DMS153 (cell line): ENCODE measurements at places on chromosomes 2 and 18.

DNA sequence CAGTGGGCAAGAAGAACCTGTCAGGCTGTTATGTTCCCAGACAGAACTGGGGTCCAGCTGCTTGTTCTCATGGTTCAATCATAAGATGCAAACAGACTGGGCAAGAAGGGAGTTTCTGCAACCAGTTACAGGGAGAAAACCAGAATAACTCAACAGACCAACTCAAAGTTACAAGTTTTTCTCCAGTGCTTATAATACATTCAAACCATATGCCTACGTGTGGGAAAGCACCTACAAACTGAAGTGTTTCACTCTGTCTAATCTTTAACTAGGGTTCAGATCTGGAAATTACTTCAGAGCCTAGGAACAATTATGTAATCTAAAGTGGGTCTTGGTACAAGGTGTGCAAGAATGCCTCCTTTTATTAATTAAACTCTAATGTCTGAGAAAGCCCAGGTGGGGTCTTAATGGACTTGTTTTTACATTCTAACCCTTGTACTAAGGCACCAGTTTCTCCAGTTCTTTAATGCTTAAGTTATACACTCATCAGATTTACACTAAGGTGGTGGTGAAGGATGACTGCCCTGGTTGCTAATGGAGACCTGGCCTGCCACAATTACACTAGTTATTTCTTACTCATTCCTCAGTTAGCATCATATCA lies 951.9 kb downstream of the TSN start:
- DNase-seq, result no peak

- no peak for DNase-seq
Observed at GRCh38 chr2:177393203-177393755, 706 bp downstream of the AGPS start.

DNA sequence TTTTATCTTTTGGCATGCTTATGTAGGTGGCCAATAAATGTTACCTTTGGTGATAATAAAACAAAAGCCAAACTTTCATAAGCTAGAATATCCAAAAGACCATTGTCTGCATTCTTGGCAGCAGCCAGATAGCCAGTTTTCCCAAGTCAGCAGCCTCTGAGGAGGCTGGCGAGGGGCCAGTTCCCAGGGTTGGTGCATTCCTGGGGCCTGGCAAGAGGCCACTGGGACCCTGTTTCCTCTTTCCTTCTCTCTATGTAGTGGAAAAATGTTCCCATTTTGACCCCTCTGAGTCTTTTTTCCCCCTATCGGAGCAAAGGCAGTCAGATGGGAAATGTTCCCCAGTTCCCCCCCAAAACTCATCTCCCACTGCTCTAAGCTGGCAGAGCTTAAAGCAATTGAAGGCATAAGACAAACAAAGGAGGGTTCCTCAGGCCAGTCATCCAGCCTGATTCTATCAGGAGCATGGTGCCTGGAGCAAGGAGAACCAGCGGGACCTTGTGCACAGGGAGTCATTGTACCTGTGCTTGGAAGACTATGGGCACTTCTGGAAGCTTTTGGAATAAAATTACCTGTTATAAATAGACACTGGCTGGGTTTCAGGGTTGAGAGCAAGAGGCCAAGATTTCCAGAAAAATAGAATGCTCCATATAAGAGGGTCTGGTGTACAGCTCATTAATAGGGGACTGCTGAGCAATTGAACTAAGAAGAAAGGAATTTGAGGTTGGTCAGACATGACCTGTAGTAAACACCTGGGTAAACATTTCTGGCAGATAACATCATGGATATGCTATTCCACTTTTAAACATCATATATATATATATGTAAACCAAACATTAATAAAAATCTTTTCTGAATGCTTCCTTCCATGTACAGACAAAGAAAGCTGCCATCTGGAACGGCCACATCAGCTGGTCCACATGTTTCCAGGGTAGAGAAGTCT lies 63.4 kb downstream of the NCKAP5 start:
- DNase-seq, result no peak

DNA sequence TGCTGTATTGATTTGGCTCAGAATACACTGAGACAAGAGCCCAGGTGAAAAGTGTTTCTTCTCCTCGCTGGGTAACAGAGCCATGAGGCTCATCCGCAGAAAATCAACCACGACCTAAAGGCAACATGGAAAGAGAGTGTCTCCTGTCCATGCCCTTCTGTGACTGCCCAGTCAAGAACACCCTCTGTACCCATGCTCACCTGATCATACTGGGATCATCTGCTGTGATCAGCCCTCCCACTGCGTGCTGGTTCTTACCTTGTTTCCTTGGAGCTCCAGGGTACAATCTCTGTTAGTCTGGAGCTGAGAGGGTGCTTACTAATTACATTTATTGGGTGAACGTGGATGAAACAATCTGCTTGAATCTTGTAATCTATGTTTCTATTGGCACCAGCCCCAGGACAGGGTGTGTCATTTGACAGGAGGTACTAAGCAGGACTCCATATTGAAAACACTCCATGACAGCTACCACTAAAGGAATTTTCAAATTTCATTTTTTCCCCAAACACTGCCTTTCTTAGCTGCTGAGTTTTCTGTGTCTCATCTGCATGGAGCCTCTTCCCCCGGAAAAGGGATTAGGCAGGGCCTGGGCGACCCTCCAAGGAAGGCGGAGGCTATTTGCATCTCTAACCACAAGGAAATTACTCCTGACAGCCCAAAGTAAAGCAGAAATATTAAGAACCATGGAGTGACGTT lies 39.7 kb upstream of the GRP start:
- DNase-seq, result no peak

DNA sequence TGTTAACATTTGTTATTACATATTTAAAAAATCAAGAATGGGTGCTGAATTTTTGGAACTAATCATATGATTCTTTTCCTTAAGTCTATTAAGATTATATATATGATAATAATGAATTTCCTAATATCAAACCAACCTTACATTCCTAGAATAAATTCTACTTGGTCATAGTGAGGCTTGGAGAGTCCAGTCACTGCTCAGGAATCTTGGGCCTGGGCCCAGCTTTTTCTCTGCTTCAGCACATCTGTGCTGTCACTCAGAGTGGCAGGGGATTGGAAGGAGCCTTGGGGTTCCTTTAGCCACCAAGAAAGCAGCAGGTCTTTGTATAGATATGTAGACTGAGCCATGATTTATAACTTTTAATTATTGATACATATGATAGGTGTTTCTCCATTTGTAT lies 19.9 kb upstream of the ZAP70 start:
- no peak for DNase-seq

- DNase-seq, result no peak
Observed at GRCh38 chr2:221551864-221552263, 20.2 kb downstream of the EPHA4 start.

DNA sequence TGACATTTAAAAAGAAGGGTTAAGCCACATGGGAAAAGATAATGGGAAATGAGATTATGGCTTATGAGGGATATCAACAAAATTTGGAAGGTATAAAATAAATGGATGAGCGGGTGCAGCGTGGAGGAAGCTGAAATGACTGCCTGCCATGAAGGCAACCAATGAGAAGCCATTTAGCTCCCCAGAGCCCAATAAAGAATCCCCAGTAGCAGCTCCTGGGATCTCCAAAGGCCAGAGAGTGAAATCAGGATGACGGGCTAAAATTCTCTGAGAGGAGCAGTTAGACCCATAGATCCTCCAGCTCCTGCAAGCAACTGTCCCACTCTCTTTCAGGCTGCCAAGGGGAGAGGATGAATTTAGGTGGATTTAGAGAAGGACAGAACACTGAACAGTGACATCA lies 12.9 kb upstream of the MAPRE3 start:
- DNase-seq, result peak; percentile 18

DNA sequence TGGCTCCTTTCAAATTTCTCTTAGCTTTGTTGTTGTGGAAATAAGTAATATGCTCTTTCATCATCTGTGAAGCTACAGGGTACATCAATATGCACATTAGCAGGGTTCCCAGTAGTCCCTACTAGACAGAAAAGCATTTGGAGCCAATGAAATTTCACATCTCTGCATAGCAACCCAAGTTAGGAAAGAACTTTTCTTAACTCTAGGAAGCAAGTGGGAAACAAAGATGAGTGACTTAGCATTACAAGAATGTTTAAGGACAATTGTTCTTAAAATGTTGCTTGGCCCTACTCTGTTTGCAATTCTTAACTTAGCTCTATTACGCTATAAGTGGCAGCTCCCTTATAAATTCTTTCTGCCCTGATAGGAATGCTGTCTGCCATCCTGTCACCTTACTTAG lies 39.6 kb downstream of the ZEB2 start:
- no peak for DNase-seq

- no peak for DNase-seq
Observed at GRCh38 chr18:31983976-31984375, 34.6 kb upstream of the RNF125 start.

DNA sequence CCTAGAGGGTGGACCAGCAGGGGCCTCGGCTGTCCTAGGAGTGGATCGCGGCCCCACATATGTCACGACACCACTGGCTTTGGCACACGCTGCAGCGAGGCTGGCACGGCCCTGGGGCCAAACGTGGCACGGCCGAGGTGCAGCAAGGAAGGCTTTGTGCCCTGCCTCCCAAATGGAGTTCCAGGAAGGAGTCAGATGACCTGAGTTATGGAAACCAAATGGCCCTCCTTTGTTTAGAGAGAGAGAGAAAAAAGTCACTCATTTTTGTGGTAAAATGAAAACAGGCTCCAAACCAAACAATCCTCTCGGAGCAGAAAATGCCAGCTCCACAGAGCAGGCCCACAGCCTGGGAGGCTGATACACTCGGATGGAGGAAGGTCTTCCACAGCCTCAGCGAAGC lies 105.6 kb downstream of the ANTXR1 start:
- no peak for DNase-seq

GRCh38 chr18:41395695-41396094 lies 559.3 kb upstream of the PIK3C3 start:
- peak; percentile 11 for DNase-seq

- DNase-seq, result no peak
Observed at GRCh38 chr2:47002031-47002430, 86.4 kb upstream of the MCFD2 start.

- DNase-seq, result no peak
Observed at GRCh38 chr2:167404627-167405284, 516.5 kb downstream of the XIRP2 start.

DNA sequence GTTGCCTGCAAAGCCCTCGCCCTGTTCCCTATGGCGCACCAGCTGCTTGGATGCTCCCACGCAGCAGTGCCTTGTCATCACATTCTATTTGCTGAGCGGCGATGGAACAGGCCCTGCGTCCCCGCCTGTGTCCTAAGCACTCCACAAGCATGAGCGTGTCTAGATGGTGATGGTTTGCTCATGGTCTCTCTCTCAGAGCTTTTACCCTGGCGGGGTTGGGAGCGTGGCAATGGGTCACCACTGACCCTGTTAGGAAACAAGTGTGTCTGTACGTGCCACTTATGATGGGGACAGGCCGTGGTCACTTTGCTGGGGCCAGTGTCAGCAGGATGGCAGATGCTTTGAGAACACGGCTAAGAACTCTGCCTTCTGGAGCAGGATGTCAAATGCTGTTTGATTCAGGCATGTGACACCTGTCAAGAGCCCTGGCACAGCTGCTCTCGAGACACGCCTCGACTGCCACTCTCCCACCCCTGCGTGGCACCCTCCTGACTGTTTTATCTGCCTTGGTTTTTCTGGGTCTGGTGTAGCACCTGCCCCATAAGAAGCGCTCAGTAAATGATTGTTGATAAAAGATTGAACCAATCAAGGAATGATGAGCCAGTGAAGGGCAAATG lies 44.2 kb downstream of the RRM2 start:
- no peak for DNase-seq

DNA sequence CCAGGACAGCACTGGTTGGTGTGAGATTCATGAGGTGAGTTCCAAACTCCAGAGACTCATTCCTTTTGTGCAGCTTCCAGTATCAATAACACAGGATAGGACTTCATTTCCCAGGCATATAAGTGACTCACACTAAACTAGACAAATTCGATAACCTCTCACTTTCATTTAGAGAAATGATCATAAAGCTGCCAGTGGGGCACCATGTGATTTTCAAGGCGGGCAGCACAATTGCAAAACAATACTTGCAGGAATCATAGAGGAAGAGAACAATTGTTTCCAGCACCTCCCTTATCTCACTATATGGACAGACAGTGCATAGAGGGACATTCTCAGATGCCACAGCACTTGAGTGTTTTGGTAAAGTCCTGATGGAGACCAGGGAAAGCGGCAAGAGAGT lies 31.3 kb upstream of the DNAH7 start:
- no peak for DNase-seq

- no peak for DNase-seq
Observed at GRCh38 chr2:56647997-56648396, 464.2 kb downstream of the CCDC85A start.

DNA sequence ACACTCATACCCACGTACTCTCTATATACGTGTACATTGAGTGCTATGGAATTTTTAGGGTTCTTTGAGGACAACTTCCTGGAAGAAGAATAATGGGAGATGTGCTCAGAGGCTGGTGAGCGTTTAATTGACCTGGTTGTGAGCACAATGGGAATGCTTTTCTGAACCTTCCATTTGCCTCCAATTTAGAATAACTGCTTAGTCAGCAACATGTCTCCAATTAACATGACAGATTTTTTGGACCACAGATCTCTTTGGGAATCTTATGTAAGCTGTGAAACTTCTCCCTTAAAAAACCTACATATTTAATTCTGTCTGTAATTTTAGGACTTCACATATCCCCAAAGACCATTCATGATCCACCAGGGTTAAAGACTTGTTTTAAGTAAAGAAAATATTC lies 166.7 kb upstream of the TNP1 start:
- DNase-seq, result no peak

- DNase-seq, result no peak
Observed at GRCh38 chr18:64981915-64982314, 768.9 kb upstream of the CDH7 start.

GRCh38 chr18:73509460-73509859 lies 638.2 kb downstream of the FBXO15 start:
- no peak for DNase-seq

DNA sequence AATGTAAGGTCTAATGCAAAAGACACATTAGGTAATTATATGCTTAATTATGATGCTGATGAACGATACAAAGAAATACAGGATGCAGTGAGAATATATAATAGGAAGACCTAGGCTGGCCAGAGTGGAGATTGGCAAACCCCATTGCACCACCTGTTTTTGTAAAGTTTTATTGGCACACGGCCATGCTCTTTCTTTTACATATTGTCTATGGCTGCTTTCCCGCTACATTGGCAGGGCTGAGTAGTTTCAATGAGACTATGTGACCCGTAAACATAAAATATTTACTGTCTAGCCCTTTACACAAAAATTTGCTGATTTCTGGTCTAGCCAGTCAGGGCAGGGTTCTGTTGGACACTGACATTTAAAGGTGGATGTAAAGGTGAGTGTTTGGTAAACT lies 5.4 kb downstream of the SEC11C start:
- peak; percentile 49 for DNase-seq

- DNase-seq, result no peak
Observed at GRCh38 chr2:45256173-45256866, 247.1 kb upstream of the SIX2 start.

DNA sequence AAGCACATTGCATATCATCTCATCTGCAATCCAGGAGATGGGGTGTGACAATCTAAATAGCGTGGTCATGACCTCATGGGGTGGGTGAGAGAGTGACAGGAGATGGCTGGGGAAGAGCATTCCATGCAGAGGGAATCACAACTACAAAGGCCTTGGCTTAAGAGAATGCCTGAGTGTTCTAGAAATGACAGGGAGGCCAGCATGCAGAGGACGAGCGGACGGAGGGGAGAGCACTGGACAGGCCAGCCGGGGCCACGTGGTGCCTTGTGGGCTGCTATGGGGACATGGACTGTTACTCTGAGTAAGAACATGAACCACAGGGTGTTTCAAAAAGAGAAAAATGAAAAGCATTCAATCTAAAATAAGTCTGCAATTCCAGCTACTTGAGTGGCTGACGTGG lies 117.9 kb upstream of the ODC1 start:
- DNase-seq, result no peak
